ENCODE measurements at places on chromosomes 1 and 21. TPM values are rescaled to one million over a fixed set of nuclear protein-coding genes. Genes with fewer than 3 reads are reported as not detected.

- DNase-seq, result no peak
- no peak overlapping the region for H3K4me3 ChIP-seq
- no peaks in the 10 kb centered on the region for H3K36me3 ChIP-seq
- H3K27me3 ChIP-seq, result no peaks in the 10 kb centered on the region
Measured at GRCh38 chr1:68313735-68314134, 81.4 kb upstream of the WLS start.

- peak overlapping the region; percentile 35 for H3K4me3 ChIP-seq
- H3K27ac ChIP-seq, result no peak overlapping the region
- peaks cover 11% of the 10 kb centered on the region for H3K4me1 ChIP-seq
- H3K36me3 ChIP-seq, result no peaks in the 10 kb centered on the region
Measured at GRCh38 chr1:13700521-13701270, 708 bp downstream of the PRDM2 start.

DNA sequence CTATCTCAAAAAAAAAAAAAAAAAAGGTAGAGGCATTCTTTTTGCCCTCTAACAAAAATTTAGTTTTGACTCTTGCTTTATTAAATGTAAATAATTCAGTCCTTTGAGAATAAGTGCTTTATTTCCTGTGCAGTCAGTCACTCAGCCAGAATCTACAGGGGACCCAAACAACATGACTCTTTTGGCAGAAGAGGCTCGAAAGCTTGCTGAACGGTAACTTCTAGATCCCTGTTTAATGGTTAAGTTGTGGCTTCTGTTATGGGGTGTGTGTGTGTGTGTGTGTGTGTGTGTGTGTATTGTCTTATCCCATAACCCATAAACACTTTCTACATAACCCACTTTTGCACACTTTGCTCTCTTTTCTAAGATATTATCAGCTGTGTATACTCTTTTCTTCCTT, 54.9 kb upstream of the LAMC2 start:
- no peak overlapping the region for H3K27ac ChIP-seq
- H3K4me3 ChIP-seq, result no peak overlapping the region
- no peak for DNase-seq
- peaks cover 25% of the 10 kb centered on the region for H3K27me3 ChIP-seq

The RGS5 gene
- total RNA-seq, result 0.87 TPM

The TTLL7 gene
- 2.1 TPM for total RNA-seq

The SLC30A1 gene
- 13.1 TPM for total RNA-seq

- no peak overlapping the region for H3K4me3 ChIP-seq
- H3K27ac ChIP-seq, result no peak overlapping the region
- H3K27me3 ChIP-seq, result no peaks in the 10 kb centered on the region
- no peaks in the 10 kb centered on the region for H3K4me1 ChIP-seq
- no peaks in the 10 kb centered on the region for H3K36me3 ChIP-seq
Measured at GRCh38 chr21:31647650-31648049, 11.8 kb upstream of the SOD1 start.

DNA sequence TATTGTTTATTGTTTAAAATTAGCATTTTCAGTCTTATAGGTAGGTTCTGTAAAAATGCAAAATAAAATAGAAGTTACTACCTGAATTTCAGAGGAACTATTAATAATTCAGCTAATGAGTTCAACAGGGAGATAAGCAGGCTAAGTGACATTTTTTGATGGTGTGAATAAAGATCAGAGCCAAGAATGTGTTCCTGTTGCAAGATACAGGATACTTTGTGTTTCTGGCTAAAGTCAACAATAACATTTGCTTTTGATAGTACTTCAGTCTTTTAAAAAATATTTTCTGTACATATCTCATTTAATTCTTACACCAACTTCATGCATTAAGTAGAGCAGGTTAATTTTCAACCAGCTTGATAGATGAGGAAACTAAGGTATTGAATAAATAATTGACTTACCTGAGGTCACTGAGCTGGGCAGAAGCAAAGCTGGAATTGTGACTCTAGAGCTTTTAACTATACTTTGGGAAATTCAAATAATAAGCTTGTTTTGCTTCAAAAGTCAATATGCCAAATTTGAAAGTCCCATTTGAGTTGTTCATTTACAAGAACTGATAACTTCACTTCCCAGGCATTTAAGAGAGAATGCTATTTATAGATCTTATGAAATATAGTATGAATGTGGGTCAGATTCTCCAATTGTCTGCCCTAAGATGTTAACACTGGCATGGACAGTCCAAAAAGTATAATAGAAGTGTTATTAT, 6.0 kb downstream of the GORAB start:
- no peak for DNase-seq
- peaks cover 42% of the 10 kb centered on the region for H3K36me3 ChIP-seq
- no peak overlapping the region for H3K27ac ChIP-seq

The PARS2 gene
- total RNA-seq, result 10.6 TPM

DNA sequence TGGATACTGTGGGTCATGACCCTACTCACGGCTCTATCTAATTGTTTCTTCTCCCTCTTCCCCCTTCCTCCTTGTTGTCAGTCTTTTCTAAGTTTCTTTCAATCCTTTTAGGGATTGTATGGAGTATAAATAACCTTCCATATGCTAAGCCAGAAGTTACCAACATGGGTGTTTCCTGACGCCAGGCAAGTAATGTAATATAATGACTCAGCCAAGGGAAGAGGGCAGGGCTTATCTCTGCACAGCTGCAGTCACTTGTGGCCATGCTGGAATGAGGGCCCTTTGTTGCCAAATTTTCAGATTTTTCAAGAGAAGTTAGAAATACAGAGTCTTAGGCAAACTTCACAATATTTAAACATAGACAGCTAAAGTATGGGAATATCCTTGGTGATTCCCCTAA, 194.6 kb downstream of the ST6GALNAC3 start:
- no peak for DNase-seq
- H3K4me3 ChIP-seq, result no peak overlapping the region
- no peak overlapping the region for H3K27ac ChIP-seq
- H3K27me3 ChIP-seq, result no peaks in the 10 kb centered on the region
- H3K36me3 ChIP-seq, result no peaks in the 10 kb centered on the region
- H3K4me1 ChIP-seq, result no peaks in the 10 kb centered on the region

DNA sequence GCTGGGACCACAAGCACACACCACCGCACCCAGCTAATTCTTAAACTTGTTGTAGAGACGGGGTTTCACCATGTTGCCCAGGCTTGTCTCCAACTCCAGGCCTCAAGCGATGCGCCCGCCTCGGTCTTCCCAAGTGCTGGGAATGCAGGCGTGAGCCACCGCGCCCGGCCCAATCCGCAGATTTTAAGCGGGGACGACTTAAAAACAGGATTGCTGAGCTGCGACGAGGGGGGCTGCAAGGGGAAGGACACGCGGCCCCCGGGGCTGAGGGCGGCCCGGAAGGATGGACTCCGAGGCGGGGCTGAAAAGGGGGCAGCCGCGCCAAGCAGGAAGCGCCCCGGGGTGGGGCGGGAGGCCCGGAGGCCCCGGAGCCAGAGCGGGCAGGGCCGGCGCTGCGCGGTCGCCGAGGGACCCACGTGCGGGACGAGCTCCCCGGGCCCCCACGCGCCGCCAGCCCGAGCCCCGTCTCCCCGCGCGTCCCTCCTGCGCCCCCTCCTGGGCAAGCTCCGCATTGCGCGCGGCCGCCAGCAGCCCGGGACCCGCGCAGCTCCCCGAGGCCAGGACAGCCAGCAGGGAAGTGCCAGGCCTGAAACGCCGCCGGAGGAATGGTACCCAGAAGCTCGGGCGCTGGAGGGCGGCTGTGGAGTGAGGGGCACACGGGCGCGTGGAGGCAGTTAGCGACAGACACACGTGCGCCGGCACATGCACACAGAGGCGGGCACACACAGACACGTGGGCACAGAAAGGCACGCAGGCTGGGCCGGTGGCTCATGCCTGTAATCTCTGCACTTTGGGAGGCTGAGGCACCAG, 5.5 kb upstream of the PRKCZ start:
- no peaks in the 10 kb centered on the region for H3K4me1 ChIP-seq
- H3K36me3 ChIP-seq, result no peaks in the 10 kb centered on the region
- H3K27ac ChIP-seq, result no peak overlapping the region
- no peak overlapping the region for H3K4me3 ChIP-seq
- peaks cover 73% of the 10 kb centered on the region for H3K27me3 ChIP-seq
- DNase-seq, result peak; percentile 72

Measured in K562 (cell line).